ENCODE measurements at places on chromosomes 11 and 22.

- DNase-seq, result no peak
Measured at GRCh38 chr11:105045676-105046296, 651 bp upstream of the CARD16 start.

DNA sequence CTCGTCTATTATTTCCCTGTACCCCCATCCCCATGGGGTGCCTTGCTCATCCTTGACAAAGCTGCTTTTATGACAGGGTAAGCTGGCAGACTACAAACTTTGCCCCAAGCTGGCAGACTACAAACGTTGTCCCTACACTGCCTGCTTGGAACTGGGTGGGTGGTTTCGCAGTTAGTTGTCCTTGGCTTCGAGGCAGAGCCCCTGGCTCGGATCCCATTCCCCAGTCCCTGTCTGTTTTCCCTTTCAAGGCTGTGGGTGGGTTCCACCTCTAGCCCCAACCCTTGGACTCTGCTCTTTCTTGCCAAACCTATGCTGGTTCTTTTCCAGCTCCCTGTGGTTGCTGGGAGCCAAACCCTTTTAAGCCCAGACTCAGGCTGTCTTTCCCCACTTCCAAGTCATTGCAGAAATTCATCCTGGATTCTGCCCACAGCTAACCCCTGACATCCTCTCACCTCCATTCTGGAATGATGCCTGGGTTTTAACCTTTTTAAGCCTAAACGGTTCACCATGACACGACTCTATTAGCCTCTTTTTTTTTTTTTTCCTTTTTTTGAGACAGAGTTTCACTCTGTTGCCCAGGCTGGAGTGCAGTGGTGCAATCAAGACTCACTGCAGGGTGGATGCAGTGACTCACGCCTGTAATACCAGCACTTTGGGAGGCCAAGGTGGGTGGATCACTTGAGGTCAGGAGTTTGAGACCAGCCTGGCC is 9.2 kb upstream of the RBM14 start:
- no peak for DNase-seq

GRCh38 chr22:23256171-23256932 is 76.0 kb downstream of the BCR start:
- no peak for DNase-seq

DNA sequence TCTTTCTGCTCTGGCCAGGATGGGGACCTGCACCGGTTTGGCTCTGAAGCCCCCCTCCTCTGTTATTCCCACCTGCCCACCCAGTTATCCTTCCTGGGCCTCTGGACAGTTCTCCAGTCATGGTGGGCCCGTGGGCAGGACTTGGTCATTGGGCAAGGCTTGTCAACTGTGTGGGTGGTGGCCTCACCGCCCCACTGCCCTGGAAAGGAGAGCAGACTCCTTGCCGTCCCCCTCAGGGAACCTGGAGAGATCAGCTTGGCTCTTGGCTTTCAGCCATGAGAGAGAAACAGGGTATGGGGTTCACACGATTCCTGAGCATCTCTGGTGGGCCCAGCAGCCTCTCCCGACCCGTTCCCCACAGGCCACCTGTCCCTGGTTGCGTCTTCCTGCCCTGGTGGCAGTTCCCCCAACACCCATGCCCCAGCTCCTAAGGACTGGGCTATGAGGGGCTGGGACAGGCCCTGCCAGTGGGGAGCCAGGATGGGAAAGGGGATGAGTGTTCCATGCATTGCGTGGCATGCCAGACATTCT is 92.3 kb downstream of the MORC2 start:
- no peak for DNase-seq

All from NCI-H2081 treated with DMSO at 0.1 percent for 48 hours (cell line).